HT1080 (cell line): ENCODE measurements at places on chromosomes 2 and 18.

DNA sequence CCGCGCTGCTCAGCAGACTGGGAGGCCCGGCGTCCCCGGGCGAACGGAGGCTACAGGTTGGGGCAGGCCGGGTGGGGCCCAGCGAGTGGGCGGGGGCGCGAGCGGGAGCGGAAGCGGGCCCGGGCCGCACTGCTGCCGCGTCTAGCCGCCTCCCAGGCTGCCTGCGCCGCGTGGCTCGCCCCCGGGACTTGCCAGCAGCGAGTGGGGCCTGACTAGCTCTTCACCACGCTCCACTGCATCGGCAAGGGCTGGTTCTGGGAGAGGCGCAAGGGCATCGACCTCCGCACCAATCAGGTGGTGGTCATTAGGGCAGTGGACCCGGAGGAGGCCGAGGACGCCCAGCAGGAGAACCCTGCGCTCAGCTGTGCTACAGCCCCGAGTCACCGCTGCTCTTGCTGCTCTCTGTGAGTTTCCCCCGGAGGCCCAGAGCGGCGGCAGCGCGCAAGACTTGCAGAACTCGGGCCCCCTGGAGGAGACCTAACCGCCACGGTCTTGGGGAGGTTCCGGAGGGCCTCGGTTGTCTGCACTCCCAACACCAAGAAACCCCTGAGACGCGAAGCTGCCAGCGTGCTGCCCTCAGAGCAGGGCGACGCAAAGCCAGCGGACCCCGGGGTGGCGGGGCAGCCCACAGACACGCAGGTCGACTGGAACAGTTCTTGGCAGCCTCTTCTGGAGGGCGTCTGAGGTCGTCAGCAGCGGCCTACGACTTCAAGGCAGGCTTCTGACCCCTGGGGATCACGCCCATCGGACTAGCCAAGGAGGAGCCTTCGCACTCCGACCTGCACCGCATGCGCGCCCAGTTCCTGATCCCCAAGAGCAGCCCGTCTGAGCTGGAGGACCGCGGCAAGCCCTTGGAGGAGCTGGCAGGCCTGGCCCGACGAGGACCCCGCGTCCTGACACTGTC, 27.2 kb upstream of the PTPN2 start:
- DNase-seq = no peak

DNA sequence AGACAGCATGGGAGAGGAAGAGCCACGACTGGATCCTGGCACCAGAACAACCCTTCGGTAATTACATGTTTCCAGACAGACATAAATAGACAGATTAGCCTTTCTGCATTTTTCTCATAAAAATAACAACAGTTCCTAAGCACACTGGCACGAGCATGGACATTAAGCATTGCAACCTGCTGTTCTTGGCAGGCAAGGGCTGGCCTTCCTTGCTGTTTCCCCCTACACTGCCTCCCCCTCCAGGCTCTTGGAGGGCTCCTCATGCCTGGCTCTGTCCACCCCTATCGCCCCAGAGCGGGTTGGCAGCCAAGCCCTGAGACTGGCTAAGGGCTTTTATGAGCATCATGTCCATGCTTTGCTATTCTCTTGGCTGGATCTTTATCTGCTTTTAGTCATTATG, 89.6 kb downstream of the TTC32 start:
- no peak for DNase-seq

DNA sequence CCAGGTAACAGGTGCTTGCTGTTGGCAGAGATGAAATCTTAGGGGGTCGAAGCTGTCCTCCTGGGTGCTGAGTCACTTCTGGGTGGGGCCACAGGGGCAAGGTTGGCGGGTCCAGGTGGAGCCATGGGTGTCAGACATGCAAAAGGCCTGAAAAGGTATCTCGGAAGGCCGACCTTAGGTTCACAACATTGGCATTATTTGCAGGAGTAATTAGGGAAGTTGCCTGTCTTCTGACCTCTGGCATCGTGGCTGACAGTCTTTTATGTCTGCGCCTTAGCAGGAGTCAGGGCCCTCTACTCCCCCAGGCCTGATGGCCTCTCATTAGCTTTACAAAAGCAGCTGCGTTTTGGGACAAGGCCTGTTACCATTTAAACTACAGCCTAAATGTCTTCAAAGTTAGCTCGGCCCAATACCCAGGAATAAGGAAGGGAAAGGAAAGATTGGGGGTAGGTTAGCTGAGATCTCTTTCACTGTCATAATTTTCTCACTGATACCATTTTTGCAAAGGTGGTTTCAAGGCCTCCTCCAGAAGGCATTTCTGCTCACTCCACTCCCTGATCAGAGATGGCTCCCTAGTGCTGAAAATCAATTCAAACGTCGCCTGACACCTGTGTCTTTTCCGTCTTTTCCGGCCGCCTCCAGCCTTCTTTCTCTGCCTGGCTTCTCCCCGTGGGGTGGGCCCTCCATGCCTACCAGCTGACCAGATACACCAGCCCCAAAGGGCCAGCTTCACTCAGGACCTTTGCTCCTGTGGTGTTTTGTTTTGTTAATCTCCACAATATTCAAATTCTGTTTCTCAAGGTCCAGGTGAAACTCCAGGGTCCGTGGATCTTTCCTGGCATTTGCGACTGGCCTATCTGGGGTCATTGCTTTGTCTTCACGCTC, 90.8 kb downstream of the RHOB start:
- DNase-seq = no peak

- DNase-seq = no peak
Observed at GRCh38 chr2:239255628-239256349, 145.0 kb downstream of the HDAC4 start.

DNA sequence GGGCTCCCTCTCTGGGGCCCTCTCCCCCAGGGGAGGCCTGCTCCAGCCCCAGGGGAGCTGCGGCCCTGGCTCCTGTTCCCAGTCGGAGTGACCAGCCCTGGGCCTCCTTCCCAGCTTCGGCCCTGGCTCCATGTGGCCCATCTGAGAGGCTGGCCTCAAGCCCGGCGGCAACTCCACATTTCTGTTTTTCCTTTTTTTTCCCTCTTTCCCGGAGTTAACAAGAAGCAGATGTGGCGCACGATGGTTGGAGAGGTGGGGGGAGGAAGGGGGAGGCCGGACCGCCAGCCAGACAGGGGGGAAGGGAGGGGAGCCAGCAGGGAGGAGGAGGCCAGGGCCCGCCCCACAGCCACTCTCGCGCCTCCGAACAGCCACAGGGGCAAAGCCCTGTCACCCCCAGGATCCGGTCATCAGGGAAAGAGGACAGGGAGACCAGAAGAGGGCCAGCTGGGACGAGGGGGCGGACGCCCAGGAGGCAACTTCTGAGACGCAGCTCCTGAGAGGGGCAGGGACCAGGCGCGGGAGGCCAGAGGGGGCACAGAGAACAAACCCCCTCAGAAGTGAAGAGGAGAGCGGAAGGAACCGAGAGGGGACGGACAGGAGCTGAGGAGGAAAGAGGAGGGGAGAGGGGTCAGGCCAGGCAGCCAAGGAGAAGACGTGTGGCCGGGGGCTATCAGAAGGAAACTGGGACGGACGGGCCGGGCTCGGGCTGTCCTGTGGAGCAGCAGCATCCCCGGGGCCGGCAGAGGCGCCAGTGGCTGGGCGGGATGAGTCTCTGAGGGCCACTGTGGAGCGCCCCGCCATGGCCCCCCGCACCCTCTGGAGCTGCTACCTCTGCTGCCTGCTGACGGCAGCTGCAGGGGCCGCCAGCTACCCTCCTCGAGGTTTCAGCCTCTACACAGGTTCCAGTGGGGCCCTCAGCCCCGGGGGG, at the start of gene EMILIN1:
EMILIN1 (plus strand) TSS at position 349 of the 928 bp plus-strand sequence; CDS start at position 800, 451 bp downstream.
- no peak for DNase-seq

GRCh38 chr18:12408247-12408869, 629 bp downstream of the PRELID3A start:
- no peak for DNase-seq

GRCh38 chr2:140893685-140894084, 1237.1 kb downstream of the LRP1B start:
- peak; percentile 78 for DNase-seq

DNA sequence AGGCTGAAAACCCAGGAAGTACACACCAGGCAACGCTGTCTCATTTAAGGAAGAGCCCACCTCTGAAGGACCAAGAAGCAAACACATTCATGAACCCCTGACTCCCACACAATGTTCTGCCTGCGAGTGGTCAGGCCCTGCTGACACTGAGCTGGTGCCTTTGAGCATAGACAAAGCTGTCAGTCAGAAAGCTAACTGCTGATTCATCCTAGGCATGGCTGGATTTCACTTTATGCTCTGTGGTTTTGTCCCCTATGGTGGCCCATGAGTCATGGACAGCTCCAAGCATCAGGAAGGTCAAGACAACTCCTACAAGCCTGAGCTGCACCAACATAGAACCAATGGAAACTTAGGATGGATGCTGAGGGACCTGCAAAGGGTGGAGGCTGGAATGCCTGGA, 78.9 kb downstream of the UXS1 start:
- peak; percentile 96 for DNase-seq

DNA sequence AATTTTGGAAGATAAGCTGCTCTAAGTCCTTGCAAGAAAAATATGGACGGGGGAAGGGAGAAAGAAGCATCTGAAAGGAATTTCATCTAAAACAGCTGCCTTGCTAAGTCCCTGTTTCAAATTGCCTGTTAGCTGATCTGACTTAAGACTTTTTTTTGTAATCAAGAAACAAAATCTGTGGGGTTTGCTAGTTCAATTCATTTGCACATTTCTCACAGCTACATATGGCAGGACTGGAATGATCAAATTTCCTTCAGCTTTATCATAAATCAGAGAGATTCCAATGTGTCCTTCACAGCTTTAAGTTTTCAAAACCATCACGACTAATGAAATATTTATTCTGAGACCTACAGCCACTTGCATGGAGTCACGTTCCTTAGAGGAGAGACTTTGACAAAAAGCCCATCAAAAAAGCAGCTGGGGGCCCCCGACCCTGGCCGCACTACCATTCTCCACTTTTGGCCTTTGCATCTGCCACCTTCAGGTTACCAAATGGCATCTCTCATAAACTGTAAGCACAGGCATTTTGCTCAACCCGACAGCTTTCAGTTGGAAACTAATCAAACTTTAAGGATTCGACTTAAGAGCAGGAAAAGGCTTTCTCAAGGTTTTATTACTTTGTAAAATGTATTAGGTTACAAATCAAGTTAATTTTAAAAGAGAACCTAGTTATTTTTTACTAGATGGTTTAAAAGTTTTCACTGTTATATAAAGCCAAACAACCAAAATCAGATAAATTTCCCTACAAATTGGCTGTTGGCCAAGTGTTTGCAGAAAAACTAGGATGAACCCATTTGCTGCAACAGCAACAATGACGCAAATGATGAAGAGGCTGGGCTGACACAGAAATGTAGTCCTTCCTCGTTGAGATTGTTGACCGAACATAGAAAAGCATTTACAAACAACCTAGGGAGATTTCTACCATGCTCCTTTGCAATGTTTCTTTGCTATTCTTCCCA, 100.4 kb upstream of the RND3 start:
- DNase-seq = no peak

GRCh38 chr18:213505-213904, 54.3 kb downstream of the THOC1 start:
- no peak for DNase-seq

DNA sequence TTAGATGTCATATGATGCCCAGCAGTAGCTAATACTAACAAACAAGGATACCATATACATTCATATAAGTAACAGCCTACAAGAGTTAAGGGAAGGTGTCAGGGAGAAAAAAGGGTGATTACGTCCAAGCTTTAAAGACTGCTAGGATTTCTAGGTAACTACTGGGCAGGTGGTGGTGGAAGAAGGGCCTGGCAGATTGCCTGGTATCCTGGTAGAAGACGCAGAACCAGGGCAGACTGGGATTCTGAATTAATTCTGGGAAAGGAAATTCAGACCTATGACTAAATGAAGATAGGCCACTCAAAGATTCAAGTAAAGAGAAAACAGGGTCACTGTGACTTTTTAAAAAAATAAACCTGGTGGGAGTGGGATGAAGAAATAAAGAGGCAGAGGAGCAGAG, 31.9 kb downstream of the NDUFA10 start:
- DNase-seq = no peak

- peak; percentile 51 for DNase-seq
Observed at GRCh38 chr2:207046724-207047123, 107.4 kb downstream of the CPO start.

GRCh38 chr18:58545338-58546296, 83.3 kb downstream of the ALPK2 start:
- no peak for DNase-seq

GRCh38 chr2:221156062-221156734, 415.9 kb downstream of the EPHA4 start:
- DNase-seq = no peak

DNA sequence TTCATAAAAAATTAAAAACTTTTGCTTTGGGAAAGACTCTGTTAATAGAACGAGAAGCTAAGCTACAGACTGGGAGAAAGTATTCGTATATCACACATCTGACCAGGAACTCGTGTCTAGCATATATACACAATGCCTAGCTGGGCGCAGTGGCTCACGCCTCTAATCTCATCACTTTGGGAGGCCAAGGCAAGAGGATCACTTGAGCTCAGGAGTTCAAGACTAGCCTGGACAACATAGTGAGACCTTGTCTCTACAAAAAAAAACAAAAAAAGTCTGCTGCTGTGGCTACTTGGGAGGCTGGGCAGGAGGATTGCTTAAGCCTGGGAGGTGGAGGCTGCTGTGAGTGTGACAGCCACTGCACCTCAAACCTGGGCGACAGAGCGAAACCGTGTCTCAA, 46.6 kb downstream of the EPB41L5 start:
- DNase-seq = no peak

DNA sequence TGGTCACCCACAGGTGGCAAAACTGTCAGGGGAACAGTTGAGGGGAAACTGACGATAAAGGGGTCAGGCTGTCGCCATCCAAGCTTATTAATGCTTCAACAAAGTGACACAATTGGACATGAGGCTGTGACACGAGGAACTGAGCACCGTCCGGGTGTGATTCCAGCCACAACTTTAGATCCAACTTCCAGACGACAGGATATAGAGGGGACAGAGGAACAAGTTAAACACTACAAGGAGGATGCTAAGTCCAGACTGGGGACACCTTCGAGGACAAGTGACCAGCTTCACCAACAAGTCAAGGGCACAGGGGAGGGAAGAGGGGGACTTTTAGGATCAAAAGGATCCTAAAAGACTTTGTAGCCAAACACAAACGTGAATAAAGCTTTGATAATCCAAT, 23.8 kb downstream of the BOK start:
- no peak for DNase-seq

DNA sequence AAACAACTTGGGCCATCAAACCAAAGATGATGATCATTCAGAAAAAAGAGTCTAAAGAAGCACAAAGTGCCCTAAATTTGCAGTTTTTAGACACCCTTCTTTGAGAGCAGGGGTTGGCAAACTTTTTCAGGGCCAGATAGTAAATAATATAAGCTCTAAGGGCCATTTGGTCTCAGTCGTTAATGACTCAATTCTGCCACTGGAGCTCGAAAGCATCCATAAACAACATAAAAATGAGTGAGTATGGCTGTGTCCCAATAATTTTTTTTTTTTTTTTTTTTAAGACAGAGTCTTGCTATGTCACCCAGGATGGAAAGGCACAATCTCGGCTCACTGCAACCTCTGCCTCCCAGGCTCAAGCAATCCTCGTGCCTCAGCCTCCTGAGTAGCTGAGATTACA, 152.3 kb downstream of the DTNB start:
- no peak for DNase-seq

- DNase-seq = peak; percentile 57
Observed at GRCh38 chr2:63814114-63814513, 27.6 kb upstream of the UGP2 start.

- no peak for DNase-seq
Observed at GRCh38 chr2:38254796-38255195, 122.3 kb downstream of the ATL2 start.
